ENCODE measurements at places on chromosomes 7 and 10. TPM values are rescaled to one million over a fixed set of nuclear protein-coding genes. Genes with fewer than 3 reads are reported as not detected.

Gene INMT
- total RNA-seq: 57.3 TPM

Gene PIP
- not detected for total RNA-seq

- DNase-seq: no peak
Measured at GRCh38 chr7:75971309-75971960, 23.0 kb downstream of the TMEM120A start.

DNA sequence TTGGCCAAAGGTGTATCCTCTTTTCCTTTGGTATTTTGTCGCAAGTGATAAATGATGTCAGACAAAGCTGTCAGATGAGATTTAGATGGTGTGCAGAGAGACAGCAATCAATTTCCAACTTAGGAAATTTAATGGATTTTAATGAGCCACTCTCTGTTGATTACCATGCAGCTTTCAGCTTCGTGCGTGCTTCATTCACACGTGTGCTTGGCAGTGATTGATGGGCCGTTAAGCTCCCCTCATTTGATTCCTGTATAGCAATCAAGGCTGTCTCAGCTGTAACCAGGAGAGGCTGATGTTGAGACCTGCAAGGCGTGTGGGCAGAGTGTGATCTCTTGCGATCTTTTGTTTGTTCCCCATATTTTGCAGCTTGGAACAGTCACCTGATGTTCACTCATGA is 439.6 kb downstream of the CALN1 start:
- no peak for DNase-seq

GRCh38 chr7:11228515-11228914 is 254.8 kb downstream of the PHF14 start:
- DNase-seq: peak; percentile 55

- DNase-seq: peak; percentile 29
Measured at GRCh38 chr7:139108266-139109187, 993 bp downstream of the ZC3HAV1 start.

DNA sequence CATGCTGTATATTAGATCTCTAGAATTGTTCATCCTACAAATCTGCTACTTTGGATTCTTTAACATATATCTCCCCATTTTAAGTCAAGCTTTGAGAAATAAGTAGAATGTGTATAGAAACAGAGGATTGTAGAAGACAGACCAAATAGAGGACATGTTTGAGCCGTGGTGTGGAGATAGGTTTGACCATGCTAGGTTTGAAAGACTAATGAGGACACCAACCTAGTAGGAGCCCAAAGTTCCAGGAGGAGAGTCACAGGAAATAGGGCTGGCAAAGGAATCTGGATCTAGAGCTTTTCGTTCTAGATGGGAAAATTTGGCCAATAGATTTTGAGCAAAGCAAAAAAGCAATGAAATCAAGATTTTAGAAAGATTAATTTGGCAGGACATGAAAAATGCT is 60.5 kb upstream of the TBX20 start:
- DNase-seq: no peak

DNA sequence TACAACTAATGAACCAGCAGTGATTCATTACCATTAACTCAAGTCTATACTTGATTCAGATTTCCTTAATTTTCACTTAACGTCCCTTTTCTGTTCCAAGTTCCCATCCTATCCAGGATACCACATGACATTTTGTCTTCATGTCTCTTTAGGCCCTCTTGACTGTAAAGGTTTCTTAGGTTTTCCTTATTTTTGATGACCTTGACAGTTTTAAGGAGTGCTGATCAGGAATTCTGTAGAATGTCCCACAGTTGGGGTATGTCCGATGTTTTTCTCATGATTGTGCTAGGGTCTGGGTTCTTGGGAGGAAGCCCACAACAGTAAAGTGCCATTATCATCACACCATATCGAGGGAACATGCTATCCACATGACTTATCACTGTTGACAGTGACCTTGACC is 162.7 kb downstream of the PTPN20 start:
- no peak for DNase-seq

GRCh38 chr10:33193057-33193700 is 141.3 kb downstream of the NRP1 start:
- DNase-seq: peak; percentile 70

DNA sequence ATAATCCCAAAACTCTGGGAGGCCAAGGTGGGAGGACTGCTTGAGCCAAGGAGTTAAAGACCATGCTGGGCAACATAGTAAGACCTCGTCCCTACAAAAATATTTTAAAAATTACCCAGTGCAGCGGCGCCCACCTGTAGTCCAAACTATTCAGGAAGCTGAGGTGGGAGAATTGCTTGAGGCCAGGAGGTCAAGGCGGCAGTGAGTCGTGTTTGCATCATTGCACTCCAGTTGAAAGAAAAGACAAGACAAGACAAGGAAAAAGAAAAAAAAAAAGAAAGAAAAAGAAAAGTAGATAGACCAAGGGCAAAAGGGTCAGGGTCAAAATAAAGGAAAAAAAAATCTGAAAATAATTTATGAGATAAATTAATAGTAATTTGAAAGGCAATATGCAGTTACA is 5.8 kb downstream of the ANXA7 start:
- DNase-seq: no peak

DNA sequence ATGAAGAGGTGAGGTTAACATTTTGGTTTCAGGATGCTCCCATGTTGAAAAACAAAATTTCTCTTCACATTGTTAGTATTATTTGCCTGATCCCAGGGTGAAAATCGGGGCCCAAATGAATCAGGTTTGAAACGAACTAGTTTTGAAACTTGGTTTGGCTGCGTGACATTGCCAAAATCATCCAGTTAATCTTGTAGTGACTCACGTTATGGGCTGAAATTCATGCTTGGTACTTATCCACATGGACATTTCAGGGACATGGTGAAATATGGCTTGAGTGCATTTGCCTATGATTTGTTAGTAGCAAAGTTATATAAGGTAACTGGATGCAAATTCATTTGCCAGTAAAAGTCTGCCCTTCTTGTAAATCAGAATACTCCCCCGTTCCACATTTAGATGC is 97.3 kb downstream of the CFAP58 start:
- DNase-seq: no peak

DNA sequence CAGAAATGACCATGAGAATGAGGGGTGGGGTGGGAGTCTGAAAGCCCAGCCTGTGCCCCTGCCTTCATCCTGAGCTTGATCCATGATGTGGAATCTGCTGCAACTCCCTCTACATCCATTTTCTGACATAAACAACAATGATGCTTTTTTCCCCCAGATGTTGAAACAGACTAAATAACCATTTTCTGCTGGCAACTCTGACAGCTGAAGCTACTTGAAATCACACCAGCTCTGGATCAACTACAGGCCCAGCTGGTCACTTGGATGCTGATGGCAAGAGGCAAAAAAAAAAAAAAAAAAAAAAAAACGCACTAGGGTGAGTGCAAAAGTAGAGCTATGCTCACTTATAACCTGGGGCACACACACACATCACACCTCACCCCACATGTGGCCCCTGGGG is 74.2 kb downstream of the FAM107B start:
- DNase-seq: no peak
